Glutamatergic neuron (in vitro differentiated cells): ENCODE measurements at places on chromosomes 16 and 17.
A peak's percentile ranks its signal among the peaks of the same experiment; 100 is the strongest.

DNA sequence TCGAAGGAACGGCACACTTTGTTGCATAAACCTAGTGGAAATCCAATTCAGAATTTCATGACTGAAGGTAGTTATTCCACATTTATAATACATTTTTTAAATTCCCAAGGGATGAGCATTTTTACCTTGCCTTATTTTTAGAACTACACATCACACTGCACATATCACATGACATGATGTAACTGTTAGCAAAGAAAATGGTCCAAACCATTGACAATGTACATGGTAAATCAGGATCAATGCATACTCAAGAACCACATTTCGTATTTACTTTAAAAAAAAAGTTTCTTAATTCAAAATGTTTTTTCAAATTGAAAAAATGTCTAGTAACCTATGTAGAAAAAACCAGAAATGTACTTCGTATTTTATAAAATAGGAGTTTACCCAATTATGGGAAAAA lies 2.5 kb downstream of the KANSL1 start:
- peak overlapping the region; percentile 25 for H3K27ac ChIP-seq
- DNase-seq: no peak
- peaks cover 7% of the 10 kb centered on the region for H3K36me3 ChIP-seq
- peaks cover 12% of the 10 kb centered on the region for H3K27me3 ChIP-seq
- H3K4me1 ChIP-seq: peaks cover 33% of the 10 kb centered on the region

GRCh38 chr17:57285701-57286100 lies 29.4 kb downstream of the MSI2 start:
- DNase-seq: no peak
- H3K4me1 ChIP-seq: peaks cover 68% of the 10 kb centered on the region
- peaks cover 5% of the 10 kb centered on the region for H3K27me3 ChIP-seq
- peaks cover 9% of the 10 kb centered on the region for H3K36me3 ChIP-seq

DNA sequence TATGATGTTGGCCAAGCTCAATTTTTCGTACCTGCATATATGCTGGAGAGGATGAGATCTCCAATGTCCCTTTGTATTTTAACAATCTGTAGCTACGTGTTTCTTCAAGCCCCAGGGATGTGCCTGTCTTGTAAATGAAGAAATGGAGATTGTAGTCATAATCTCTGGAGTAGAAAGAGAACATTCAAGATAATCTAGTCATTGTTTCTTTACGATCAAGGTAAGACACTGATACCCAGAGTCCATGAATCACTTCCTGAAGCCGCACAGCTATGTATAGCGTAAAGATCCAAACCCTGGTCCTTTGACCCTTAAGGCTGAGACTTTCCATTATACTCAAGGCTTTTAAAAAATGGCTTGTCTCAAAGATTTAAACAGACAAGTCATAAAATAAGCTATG lies 205.5 kb downstream of the HS3ST3B1 start:
- H3K4me3 ChIP-seq: no peak overlapping the region
- no peaks in the 10 kb centered on the region for H3K27me3 ChIP-seq
- H3K4me1 ChIP-seq: no peaks in the 10 kb centered on the region
- H3K36me3 ChIP-seq: no peaks in the 10 kb centered on the region

- no peak overlapping the region for H3K27ac ChIP-seq
- H3K4me1 ChIP-seq: no peaks in the 10 kb centered on the region
- no peaks in the 10 kb centered on the region for H3K36me3 ChIP-seq
- no peak overlapping the region for H3K4me3 ChIP-seq
Observed at GRCh38 chr16:23670137-23670776, 8.4 kb upstream of the PLK1 start.

DNA sequence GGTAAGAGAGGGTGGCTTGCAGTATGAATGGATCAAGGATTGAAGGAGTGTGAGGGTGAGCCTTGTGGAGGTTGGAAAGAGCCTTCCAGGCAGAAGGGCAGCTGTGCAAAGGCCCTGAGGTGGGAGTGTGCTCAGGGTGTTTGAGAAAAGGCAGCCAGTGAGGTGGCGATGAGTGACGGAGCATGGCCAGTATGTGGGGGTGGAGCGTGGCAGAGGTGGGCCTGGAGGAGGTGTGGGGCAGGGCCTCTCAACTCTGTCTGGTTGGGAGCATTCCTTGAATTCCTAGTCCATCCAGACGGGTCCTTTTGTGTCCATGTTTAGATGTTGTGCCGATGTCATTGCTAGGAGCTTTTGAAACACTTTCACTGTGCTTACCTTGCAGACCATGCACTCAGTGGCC lies 51.3 kb downstream of the EPN2 start:
- H3K36me3 ChIP-seq: peaks cover 5% of the 10 kb centered on the region
- peaks cover 6% of the 10 kb centered on the region for H3K27me3 ChIP-seq
- H3K4me3 ChIP-seq: peak overlapping the region; percentile 6
- no peak for DNase-seq

DNA sequence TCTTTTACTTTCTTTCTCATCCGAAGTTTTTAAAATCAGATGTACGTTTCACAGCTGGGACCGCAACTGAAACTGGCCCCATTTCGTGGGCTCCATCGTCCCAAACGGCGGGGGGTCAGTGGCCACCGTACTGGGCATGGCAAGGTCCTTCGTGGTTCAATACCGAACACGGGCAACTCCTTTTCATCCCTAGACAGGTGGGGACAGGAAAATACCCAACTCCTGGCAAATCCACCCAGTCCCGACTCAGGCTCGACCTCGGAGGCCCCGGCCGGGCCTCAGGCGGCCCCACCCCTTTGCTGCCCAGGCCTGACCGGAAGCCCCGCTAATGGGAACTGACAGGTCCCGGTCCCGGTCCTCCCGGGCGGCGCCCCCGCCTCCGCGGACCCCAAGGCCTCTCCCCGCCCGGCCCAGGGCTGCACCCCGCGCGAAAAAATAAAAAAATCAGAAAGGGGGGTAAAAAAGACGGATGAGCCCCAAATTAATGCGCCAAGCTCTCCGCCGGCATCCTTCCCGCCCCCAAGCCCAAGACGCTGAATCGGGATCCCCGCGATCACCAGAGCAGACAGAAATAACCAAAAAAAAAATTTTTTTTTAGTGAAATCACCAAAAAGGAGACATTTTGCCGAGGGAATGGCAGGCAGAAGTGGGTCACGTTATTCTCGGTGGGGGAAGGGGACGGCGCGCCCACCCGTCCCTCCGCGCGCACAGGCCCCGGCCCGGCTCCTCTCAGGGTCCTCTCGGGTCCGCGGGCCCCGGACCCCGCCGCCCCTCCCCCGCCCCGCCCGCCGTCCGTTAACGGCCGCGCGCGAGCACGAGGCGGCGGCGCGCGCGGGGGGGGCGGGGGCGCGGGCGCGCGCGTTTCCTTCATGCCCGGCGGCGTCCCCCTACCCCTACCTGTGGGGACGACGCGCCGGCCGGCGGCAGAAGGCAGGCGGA lies 562 bp downstream of the ZC3H7A start:
- H3K4me3 ChIP-seq: peak overlapping the region; percentile 89
- DNase-seq: peak; percentile 75
- H3K36me3 ChIP-seq: no peaks in the 10 kb centered on the region
- peaks cover 10% of the 10 kb centered on the region for H3K27me3 ChIP-seq

- H3K36me3 ChIP-seq: no peaks in the 10 kb centered on the region
- peaks cover 10% of the 10 kb centered on the region for H3K4me1 ChIP-seq
- DNase-seq: peak; percentile 56
- H3K4me3 ChIP-seq: peak overlapping the region; percentile 72
- H3K27me3 ChIP-seq: peaks cover 14% of the 10 kb centered on the region
Observed at GRCh38 chr17:21377705-21378396, 1.7 kb downstream of the KCNJ12 start.

GRCh38 chr16:59324462-59324861 lies 590.3 kb upstream of the GOT2 start:
- no peak overlapping the region for H3K27ac ChIP-seq
- no peaks in the 10 kb centered on the region for H3K36me3 ChIP-seq
- no peaks in the 10 kb centered on the region for H3K4me1 ChIP-seq
- H3K27me3 ChIP-seq: no peaks in the 10 kb centered on the region
